ENCODE measurements at places on chromosomes 1 and 21.

DNA sequence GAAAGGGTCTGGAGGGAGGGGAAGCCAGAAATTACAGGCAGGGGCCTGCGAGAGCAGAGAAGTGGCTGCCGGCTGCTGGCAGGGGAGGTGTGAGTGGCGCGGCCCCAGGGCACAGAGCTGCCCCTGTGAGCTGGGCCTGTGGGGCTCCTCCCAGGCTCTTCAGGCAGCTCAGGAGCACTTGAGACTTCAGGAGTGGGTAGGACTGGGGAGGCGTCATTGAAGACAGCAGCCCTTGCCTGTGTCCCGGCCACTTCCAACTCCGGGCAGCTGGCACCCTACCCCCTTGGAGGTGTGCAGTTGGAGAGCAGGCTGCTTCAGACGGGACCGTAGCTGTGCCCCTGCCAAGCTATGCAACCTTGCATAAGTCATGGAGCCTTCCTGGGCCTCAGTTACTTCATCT is 87.5 kb upstream of the ACTL8 start:
- no peak for DNase-seq

GRCh38 chr1:218493986-218494385 is 148.8 kb downstream of the TGFB2 start:
- no peak for DNase-seq

DNA sequence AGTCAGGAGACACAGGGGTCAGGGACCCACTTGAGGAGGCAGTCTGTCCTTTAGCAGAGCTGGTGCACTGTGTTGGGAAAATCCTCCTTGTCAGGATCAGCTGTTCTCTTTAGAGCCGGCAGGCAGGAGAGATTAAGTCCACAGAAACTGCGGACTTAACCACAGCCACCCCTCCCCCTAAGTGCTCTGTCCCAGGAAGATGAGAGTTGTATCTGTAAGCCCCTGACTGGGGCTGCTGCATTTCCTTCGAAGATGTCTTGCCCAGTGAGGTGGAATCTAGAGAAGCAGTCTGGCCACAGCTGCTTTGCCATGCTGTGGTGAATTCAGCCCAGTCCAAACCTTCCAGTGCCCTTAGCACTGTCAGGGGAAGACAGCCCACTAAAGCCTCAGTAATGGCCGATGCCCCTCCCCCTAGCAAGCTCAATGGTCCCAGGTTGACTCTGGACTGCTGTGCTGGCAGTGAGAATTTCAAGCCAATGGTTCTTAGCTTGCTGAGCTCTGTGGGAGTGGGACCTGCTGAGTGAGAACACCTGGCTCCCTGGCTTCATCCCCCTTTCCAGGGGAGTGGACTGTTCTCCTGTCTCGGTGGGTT is 172.8 kb downstream of the ST6GALNAC3 start:
- no peak for DNase-seq

DNA sequence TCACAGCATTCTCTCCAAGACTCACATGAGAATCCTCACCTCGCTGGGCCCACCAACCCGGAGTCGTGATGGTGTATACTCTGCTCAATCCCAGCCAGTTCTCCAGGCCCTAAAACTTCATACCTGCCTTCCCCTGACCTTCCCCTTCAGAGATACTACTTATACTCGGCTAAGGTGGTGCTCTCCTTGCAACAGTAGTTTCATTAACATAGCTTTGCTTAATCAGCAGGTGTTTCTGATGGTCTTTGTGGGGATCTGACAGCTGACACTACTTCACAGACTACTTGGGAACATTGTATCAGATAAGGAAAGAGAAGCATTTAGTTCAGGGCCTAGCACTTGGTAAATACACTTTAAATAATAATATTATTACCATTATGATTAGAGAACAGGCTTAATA is 301.5 kb upstream of the DAB1 start:
- no peak for DNase-seq

Measured in NCI-H748 treated with DMSO at 0.1 percent for 48 hours (cell line).